NCI-H526 (cell line): ENCODE measurements at places on chromosomes 3 and 15.
A peak's percentile ranks its signal among the peaks of the same experiment; 100 is the strongest.

DNA sequence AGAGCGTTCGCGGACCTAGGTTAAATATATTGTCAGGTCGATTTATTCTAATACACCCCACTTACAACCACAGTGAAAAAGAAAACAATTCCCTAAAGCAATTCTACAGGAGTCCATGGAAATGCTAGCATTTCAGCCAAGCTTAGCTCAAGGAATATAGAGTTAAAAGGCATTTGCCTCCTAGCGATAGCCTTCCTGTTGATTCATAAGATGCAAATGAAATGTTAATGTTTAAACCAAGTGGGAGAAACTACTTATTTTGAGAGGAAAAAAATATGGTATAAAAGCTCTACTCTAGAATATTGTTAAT lies 1.7 kb upstream of the ALCAM start:
- peak; percentile 73 for DNase-seq

DNA sequence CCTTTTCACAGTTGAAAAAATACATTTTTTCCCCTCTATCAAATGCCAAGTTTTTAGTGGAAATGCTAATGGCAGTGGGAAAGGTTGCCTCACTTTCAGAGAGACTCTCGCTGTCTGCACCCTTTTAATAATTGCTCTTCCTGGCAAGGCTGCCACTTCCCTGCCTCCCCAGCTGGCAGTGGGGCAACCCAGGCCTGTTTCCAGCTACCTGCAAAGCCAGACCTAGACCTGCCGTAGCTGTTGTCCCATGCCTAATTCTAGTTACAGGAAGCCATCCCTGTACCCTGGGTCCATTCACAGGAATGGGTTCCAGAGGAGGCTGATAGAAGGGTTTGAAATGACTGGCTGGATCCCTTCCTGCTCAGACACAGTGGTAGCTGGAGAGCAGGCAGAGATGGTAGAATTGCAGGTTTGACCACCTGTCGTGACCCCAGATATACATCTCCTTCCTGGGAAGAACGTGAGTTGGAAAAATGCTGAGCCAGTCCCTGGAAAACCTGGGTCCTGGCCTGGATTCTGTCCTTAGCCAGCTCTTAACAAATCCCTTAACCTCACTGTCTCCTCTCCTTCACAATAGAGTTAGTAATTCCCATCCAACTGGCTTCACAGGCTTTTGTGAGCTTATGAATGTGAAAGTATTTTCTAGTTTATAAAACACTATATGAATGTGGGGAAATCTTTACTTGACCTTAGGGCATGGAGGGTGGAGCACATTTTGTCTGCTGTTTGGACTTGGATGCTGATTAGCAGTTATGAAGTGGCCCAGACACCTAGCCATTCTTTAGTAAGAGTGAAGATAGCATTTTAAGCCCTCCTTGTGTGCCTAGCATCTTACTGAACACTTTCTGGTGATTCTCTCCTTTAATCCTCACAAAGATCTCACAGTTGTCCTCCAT lies 12.9 kb upstream of the ALPK3 start:
- DNase-seq = no peak

GRCh38 chr3:99324636-99325203 lies 313.7 kb upstream of the COL8A1 start:
- DNase-seq = no peak

DNA sequence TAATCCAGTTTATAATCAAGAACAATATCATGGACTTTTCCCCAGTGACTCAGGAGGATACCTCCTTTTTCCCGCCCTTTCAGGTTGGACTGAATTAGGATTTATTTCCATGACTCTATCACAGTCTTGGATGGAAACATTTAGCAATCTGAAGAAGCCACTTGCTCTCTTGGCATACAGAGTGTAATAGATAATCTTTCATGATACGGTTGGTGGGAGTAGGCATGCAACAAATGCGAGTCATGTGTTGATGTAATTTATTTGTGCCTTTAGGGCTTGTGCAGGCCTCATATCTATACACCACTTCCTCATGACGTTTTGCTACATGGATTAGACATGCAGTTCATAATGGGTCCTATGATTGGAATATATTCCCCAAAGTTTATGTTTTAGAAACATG lies 54.2 kb upstream of the MCTP2 start:
- DNase-seq = no peak

GRCh38 chr3:152225201-152225600 lies 43.5 kb upstream of the MBNL1 start:
- no peak for DNase-seq

- DNase-seq = no peak
These were observed 197.2 kb upstream of the RBMS3 start for GRCh38 chr3:29083676-29084075.

DNA sequence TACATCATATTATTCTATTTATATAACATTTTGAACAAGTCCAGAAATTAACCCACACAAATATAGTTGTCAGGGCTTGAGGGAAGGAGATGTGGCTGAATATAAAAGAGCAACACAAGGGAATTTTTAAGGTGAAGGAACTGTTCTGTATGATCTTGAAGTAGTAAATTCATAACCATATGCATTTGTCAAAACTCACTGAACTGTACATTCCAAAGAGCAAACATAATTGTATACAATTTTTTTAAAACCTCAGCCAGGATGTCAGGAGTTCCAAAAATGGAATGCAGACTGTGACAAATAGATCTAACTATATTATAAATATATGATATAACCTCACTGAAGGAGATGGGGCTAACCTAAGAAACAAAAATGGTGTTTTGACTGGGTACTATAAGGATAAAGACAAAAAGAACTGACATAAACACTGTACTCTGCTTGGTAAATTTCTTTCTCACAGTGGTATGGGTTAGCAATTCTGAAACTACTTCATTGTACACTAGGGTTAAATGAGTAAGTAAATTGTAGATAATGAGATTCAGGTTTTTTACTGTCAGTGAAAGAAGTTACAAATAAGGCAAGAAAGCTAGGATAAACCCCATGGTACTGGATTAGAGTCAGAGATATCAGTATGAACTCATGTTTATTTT lies 14.4 kb downstream of the GOLGB1 start:
- no peak for DNase-seq

DNA sequence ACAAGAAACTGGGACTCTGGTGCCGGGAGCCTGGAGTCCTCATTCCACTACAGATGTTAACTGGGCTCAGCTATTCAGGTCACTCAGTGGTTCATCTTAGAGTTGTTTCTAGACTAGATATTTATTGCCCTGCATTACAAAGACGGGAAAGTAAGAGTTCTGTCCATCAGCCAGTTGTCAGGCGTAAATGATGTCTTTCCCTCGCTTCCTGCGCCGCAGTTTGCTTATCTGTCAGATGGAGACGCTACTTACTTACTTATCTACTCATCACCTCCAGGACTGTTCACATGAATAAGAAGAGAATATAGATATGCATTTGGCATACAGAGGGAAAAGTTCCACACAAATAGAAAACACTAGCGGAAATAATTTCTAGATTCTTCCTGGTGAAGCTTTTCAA lies 47.8 kb upstream of the CGNL1 start:
- DNase-seq = no peak

DNA sequence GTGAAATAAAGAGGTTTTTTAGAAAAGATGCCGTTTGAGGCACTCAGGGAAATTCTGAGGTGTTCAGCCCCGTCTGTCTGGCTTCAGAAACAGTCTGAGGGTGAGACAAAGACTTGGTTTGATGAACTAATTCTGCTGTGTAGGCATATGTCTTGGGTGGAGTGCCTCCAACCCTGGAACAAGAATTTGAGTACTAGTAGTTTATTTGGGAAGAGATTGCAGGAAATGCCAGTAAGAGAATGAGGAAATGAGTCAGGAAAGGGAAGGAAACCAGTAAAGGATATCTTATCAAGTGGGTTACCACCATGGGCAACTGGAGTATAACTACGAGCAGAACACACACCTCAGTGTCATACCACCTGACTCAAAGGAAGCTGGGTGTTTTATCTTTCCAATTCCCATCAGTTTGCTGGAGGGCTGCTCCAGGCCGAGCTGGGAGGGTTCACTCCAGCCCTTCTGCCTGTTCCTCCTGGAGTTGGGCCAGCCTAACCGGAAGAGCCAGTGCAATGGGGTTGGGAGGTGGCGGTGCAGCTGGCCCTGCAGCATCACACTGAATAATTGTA lies 75.3 kb downstream of the TGFBR2 start:
- no peak for DNase-seq

GRCh38 chr3:55454611-55455010 lies 32.5 kb downstream of the WNT5A start:
- DNase-seq = no peak

- DNase-seq = no peak
These were observed 152.8 kb downstream of the RBPMS2 start for GRCh38 chr15:64622410-64623260.

GRCh38 chr3:32847528-32847927 lies 29.7 kb downstream of the TRIM71 start:
- DNase-seq = no peak

GRCh38 chr3:121252676-121253075 lies 293.1 kb downstream of the POLQ start:
- DNase-seq = no peak

DNA sequence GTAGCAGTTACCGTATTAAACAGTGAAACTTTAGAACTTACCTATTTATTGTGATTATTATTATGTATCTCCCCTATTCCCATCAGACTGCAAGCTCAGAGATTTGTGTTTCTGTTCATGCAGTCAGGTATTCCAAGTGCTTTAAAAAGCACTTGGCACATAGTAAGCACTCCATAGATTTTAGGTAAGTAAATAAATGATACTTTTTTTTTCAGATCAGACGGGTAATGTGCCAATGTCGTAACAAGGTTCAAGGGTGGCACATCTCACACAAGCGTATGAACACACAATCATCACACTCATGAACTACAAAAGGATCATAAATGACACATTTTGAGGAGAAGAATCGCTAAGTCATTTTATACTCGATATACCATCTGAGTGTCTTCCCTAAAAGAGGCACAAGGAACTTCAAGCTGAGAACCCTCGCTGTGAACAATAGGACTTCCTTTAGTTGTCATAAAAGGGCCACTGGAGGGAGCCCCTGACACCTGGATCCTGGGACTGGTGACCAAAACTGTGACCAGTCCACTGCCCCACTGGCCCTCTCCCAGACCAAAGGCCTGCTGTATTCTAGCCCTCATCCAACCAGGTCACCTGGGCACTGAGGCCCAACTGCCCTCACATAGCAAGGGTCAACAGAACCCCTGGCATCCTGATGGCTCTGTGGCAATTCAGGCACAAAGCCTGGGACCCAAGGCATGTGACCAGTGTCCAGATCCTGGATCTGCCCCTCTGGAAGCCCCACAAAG lies 32.1 kb downstream of the KIF9 start:
- no peak for DNase-seq

- no peak for DNase-seq
These were observed 66.6 kb downstream of the NUP210 start for GRCh38 chr3:13353506-13353905.

DNA sequence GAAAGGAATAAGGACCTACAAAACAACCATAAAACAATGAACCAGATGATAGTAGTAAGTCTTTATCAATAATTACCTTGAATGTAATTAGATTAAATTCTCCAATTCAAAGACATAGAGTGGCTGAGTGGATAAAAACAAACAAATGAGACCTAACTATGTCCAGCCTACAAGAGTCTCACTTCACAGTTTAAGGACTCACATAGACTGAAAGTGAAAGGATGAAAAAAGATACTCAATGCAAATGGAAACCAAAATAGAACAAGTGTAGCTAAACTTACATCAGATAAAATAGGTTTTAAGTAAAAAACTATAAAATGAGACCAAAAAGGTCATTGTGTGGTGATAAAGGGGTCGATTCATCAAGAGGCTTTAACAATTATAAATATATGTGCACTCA lies 21.9 kb upstream of the NR1I2 start:
- no peak for DNase-seq

GRCh38 chr3:118526758-118527513 lies 507.7 kb downstream of the IGSF11 start:
- no peak for DNase-seq

- no peak for DNase-seq
These were observed 17.8 kb upstream of the MCCC1 start for GRCh38 chr3:183117056-183117455.

DNA sequence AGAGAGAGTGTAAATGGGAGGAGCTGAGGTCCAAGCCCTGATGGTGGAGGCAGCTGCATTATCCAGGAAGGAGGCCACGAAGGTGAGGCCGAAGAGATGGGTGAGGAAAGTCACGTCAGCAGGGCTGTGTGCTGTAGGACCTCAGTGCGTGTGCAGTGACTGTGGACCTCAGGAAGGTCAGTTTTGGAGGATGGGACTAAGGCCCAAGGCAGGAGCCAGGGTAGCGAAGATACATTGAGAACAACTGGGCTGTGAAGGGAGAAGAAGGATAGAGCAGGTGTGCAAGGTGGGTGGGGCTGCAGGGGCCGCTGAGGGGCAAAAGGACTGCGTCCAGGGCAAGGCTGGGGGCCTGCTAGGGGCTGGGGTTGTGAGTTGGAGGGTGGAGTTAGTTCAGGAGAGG lies 4.9 kb downstream of the KLHL40 start:
- DNase-seq = no peak

- no peak for DNase-seq
These were observed 55.0 kb upstream of the EPHA3 start for GRCh38 chr3:89052386-89052785.

DNA sequence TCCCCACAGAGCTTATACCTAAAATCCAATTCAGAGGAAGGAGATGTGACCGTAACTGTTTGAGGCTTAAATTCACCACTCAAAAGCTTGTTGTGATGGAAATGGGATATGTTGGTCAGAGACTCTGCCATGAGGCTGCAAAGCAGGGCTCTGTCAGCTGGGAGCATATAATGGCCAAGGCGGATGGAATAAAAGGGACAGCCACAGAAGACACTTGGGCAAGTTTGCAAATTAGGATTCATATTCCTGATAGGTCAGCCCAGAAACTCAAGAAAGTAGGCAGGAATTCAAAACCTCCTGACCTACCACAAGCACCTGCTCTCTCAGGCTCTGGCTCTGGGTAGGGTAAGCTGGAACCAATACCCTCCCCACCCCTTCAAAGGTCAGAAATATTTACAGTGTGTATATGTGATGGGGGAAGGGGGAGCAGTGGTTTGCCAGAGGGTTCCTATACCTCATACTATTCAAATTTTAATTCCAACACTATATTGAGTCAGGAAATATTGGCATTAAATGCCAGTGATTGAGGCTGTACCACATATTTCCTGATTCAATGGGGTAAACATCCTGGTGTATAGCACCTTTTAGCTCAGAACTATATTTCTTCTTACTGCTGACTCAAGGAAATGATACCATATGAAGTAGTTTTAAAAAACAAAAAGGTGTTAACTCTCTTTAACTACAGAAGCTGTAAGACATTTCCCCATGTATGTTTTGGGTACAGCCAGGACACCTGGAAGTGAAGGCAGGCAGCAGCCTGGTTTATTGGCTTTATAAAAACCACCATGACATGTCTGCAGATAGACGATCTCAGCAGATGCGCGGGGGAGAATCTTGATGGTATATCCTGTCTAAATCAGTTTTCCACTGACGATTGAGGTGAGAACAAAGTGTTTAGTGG lies 19.2 kb downstream of the FYCO1 start:
- no peak for DNase-seq

DNA sequence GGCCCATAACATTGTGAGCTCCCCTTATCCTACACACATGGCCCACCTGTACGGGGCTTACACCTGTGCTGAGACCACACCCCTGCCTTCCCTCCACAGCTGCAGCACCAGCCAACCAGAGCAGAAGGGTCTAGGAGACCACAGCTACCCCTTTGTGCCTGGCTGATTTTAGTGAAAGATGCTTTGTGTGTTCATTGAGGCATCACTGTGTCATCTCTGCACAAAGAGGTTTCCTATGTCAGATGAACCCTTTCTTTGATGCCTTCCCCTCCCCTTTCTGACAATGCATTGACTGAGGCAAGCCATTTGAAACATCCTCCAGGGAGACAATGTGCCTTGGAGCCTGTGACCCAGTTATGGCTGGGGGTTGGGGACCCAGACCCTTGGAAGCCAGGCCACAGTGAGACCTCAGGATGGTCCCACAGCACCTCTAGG lies 54.9 kb upstream of the SLC7A14 start:
- DNase-seq = no peak

GRCh38 chr3:72158639-72159326 lies 373.8 kb upstream of the PROK2 start:
- peak; percentile 55 for DNase-seq
